ENCODE measurements at places on chromosomes 1 and 21.

- DNase-seq, result no peak
Measured at GRCh38 chr1:232150770-232151548, 479.0 kb downstream of the SIPA1L2 start.

GRCh38 chr1:106817575-106817974, 238.9 kb upstream of the PRMT6 start:
- no peak for DNase-seq

- peak; percentile 26 for DNase-seq
Measured at GRCh38 chr1:38990386-38990737, 714 bp upstream of the AKIRIN1 start.

GRCh38 chr1:27931184-27931583, 3.6 kb upstream of the SMPDL3B start:
- no peak for DNase-seq

DNA sequence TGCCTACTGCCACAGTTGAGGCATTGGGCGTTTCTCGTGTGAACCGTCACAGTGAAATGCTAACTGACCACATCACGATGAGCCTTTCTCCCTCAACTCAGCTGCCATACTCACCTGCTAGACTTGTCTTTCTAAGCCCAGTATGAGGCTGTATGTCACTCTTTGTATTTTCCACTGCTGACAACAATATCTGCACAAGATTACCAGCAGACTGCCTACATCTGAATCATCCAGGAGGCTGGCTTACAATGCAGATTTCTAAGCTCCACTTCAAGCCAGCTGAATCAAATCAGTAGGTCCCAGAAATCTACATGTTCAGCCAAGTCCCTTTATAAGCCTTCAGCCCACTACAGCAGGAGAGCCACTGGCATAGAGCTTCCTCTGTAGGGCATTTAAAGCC, 355.0 kb upstream of the DUSP10 start:
- DNase-seq, result no peak

- no peak for DNase-seq
Measured at GRCh38 chr1:203711251-203712007, 53.6 kb upstream of the LAX1 start.

- no peak for DNase-seq
Measured at GRCh38 chr1:21700094-21700493, 30.9 kb upstream of the RAP1GAP start.

- DNase-seq, result no peak
Measured at GRCh38 chr1:10677491-10678391, 118.7 kb downstream of the CASZ1 start.

DNA sequence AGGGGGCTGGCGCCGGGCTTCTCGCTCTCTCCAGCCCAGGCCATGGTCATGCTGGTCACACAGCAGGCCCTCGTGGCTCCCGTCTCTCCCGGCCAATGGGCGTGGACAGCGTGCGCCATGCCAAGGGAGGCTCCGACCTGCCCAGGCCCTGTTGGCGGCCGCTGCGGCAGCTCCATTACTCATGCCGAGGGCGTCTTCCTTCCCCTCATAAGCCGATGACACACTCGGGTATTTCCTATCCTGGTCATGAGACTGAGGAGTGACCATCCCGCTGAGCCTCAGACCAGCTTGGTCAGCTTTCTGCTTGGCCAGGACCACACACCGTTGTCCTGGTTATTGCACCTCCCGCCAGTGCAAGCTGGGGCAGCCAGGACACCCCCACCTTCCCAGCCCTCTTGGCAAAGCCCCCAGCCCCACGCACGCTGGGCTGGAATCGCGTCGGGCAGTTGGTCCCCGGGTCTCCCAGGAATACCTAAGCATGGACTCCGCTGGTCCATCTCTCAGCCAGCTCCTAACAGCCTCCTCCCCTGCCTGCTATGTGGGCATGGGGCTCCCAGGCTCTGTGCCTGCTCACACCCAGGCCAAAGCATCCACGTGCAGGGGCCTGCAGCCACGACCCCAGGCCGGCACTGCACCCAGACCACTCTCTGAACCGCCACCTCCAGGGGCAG, 49.8 kb downstream of the ARHGEF16 start:
- DNase-seq, result peak; percentile 87

DNA sequence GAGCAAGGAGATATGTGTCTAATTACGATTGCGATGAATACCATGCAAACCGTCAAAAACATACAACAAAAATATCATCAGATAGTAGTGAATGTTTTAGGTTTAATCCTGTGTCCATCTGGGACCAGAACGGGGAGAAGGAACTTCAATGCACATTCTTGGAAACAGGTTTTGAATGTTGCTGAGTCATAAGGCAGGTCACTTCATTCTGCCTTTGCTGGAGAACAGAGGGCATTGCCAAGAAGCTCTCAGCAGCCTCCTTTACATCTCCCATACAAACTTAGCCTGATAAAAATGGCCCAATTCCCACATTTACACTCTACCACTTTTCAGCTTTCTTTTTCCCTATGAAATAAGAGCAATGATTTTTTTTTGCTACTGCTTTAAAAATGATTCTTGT, 78.0 kb upstream of the KCNJ6 start:
- DNase-seq, result no peak

GRCh38 chr1:208061632-208062031, 150.7 kb upstream of the CD34 start:
- no peak for DNase-seq

GRCh38 chr1:192443616-192444015, 126.8 kb downstream of the RGS21 start:
- DNase-seq, result peak; percentile 28

GRCh38 chr1:2073382-2074230, 23.4 kb downstream of the PRKCZ start:
- peak; percentile 51 for DNase-seq

- no peak for DNase-seq
Measured at GRCh38 chr1:173628888-173629287, 6.2 kb upstream of the TEX50 start.

DNA sequence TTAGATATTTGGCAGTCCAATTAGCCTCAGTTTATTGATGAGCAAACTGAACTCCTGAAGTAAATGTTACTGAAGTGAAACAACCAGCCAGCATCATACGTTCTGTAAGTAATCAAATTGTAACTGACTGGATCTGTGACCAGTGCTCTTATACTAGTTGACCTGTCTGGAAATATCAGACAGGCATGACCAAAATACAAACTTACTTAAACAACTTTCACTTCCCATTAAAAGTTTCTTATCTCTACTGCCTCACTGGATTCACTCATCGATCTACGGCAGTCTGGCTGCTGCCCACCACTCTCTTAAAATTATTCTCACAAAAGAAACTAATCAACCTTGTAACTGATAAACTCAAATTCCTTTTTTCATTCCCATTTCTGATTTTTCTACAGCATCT, 56.4 kb downstream of the WDR3 start:
- DNase-seq, result no peak

GRCh38 chr1:28965271-28965870, 51.0 kb downstream of the EPB41 start:
- no peak for DNase-seq

- DNase-seq, result no peak
Measured at GRCh38 chr1:15408890-15409387, 749 bp upstream of the EFHD2 start.

GRCh38 chr1:58189453-58189852, 357.1 kb downstream of the OMA1 start:
- no peak for DNase-seq

DNA sequence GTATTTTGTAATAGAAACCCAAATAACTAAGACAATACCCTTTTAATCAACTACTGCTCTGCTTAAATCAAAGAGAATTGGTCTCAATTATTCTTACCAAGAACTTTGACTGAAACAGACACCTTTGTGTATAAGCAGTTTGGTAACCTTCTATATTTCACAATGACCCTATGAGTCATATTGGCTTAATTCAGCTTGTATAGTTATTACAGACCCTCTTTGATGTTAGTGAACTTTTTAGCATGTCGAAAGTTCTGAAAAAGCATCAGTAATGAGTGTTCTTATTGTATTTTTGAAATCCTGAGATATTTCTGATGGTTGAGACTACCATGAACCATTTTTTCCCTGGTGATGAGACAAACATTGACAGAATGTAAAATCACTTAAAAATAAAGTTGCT, 43.3 kb upstream of the RABGAP1L start:
- DNase-seq, result no peak
